Fibroblast of skin of left biceps (primary cell): ENCODE measurements at places on chromosomes 7 and 10.

GRCh38 chr7:4713183-4713784 lies 31.2 kb downstream of the FOXK1 start:
- no peak for DNase-seq

DNA sequence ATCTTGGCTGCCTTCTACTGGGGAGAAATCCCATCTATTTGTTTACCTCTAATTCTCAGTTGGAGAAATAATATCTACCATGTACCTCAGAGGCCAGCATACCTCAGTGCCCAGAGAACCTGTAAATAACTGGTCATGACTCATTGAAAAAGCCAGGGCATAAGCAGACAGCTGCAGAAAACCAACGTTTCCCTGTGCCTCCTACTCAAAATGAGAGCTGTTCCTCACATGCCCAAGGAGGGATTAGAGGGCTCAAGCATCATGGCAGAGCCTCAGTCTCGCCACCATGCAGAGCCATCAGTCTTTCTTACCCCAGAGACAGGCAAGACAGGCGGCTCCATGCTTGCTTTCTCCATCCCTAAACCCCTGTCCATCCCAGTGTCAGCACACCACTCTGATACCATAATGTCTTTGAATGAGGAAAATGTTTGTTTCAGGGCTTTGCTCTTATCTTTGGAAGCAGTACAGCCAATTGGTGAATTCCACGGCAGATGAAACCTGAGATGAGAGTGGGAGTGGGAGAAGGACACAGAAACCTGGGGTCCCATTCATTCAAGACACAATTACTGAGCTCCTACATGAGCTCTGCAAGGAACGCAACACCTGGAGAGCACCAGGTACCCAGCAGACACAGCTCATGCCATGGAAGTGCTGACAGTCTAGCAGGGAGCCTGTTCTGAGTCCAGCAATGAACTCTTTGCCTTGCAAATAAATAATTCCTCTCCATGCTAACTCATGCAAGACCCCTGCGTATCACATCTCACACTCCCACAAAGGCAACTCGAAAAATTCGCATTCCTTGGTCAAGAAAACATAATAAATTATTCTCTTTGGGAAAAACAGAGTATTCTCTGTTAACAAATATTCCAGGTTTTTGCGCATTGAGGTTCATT lies 21.1 kb downstream of the PON1 start:
- DNase-seq: no peak

- DNase-seq: no peak
Observed at GRCh38 chr7:120933475-120933874, 17.1 kb upstream of the ING3 start.

- no peak for DNase-seq
Observed at GRCh38 chr10:3430501-3430900, 257.9 kb upstream of the PITRM1 start.

DNA sequence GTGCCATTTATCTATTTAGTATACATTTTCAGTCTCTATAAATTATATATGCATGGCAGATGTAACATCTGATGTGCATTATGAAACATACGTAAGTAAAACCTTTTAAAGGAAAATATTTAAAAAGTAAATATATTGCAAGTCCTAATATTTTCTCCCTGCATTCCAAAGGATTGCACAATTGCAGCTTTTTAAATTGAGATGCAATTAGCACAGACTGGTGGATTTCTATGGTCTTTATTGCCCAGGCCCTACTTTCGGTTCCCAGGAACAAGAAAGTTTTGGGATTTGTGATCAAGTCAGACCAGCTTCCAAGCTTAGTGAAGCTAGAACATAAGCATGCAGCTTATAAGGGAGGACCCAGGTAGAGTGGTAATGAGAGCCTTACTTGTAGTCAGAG lies 337.8 kb downstream of the NRG3 start:
- peak; percentile 18 for DNase-seq

DNA sequence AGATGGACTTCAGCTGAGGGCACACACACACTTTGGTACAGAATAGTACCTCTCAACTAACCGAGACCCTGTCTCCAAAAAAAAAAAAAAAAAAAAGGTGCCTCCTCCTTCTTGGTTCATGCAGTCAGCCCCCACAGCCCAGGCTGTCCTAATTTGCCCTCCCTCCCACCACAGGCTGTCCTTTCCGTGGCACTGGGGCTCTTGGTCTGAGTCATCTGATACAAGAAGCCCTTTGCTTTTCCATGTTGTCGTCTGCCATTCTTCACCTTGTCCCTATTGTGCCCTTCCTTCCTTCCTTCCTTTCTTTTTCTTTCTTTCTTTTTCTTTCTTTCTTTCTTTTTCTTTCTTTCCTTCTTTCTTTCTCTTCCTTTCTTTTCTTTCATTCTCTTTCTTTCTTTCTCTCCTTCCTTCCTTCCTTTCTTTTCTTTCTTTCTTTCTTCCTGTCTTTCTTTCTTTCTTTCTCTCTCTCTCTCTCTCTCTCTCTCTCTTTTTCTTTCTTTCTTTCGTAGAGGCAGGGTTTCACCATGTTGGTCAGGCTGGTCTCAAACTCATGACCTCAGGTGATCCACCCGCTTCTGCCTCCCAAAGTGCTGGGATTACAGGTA lies 96.0 kb upstream of the IKZF1 start:
- DNase-seq: no peak

GRCh38 chr7:150363370-150363769 lies 5.3 kb upstream of the REPIN1 start:
- DNase-seq: no peak

GRCh38 chr10:128009372-128010126 lies 102.6 kb downstream of the PTPRE start:
- no peak for DNase-seq

DNA sequence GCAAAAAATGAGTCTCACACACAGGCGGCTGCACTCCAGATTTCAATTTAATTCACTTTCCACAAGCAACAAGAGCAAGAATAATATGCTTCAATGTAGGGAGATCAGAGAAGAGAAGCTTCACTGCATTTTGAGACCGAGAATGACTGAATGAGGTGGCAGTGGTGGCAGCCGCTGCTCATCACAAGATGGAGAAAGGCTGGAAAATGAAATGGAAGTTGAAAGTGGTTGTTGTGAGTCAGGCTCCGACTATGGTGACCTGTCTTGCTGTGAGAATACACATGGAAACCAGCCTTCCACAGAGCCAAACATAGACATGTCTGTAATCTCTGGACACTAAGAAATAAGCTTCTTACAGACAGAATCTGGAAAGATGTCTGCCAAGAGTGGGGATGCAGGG lies 499.6 kb upstream of the LRRN3 start:
- no peak for DNase-seq

GRCh38 chr7:94510582-94511496 lies 1.2 kb downstream of the CASD1 start:
- no peak for DNase-seq

GRCh38 chr7:149873970-149874643 lies 338 bp downstream of the ATP6V0E2 start:
- DNase-seq: no peak

DNA sequence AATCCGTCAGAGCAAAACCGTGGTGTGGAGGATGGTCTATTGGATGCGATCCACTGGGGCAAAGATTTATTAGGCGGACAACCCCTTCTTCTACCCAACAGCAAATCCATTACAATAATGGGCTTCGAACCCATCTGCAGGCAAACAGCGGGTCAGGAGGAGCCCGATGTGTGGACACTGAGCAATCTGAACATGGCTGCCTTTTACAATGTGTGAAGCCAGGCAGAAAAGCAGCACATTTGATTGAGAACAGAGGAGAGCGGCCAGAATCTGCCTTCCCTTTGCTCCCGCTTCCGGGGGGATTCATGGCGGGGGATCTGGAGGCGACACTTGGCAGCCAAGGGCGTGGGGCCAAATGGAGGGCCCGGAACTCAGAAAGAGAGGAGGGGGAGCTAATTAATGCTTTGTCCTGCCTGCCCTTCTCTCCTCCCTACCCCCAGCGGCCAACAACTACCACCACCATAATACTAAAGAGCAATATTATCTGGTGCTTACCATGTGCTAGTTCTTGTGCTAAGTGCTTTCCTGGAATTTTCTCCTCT lies 133.0 kb downstream of the EMX2 start:
- no peak for DNase-seq

DNA sequence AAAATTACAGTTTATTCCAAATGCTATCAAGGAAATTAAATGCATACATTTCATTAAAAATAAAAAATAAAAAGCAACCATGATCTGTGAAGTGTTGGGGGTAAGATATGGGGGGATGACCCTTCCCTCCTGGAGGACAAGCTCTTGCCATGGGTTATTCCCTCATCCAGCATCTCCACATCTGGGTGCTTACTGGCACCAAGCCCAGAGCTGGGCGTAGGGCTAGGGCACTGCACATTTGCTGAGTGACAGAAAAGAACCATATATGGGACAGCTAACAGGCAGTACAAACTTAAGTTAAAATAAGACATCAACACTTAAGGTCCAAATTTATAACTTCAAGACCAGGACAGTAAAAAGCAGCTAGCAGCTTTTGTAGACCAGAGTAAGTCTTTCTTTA lies 10.2 kb downstream of the CCDC6 start:
- DNase-seq: no peak

GRCh38 chr7:139673230-139673629 lies 104.6 kb downstream of the HIPK2 start:
- DNase-seq: no peak

DNA sequence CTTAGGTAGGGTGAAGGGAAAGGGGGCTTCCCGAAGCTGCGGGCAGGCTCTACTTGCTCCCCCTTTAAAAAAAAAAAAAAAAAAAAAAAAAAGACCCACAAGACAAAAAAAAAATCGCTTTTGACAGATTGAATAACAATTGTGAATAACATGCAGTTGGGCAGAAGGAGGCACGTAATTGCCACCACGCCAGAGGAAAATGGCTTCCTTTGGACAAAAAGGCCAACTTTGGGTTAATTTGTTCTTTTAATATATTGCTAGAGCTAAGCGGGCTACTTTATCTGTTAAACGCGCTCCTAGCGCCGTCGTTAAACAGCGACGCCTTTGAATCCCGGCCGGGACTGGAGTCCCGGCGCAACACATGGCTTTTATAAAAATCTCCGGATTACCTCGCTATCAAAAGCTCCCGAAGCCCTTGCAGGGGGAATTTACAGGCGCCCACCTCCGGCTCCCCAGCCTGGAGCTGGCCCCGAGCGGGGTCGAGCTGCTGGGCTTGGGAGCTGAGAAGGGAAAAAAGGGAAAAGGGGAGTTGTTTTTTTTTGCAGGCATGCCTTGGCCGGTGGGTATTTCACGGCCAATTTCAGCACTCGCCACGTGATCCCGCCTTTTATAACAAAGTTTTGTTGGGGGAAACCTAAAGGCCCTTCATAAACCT lies 1.2 kb downstream of the HOXA11 start:
- DNase-seq: no peak
